ENCODE measurements at places on chromosomes 5 and 9.

GRCh38 chr5:128097781-128098180, 14.2 kb downstream of the SLC12A2 start:
- no peak for DNase-seq

- DNase-seq = no peak
These were observed 1.1 kb upstream of the SEMA4D start for GRCh38 chr9:89498852-89499480.

- DNase-seq = no peak
These were observed 433.2 kb downstream of the ISL1 start for GRCh38 chr5:51816427-51816826.

DNA sequence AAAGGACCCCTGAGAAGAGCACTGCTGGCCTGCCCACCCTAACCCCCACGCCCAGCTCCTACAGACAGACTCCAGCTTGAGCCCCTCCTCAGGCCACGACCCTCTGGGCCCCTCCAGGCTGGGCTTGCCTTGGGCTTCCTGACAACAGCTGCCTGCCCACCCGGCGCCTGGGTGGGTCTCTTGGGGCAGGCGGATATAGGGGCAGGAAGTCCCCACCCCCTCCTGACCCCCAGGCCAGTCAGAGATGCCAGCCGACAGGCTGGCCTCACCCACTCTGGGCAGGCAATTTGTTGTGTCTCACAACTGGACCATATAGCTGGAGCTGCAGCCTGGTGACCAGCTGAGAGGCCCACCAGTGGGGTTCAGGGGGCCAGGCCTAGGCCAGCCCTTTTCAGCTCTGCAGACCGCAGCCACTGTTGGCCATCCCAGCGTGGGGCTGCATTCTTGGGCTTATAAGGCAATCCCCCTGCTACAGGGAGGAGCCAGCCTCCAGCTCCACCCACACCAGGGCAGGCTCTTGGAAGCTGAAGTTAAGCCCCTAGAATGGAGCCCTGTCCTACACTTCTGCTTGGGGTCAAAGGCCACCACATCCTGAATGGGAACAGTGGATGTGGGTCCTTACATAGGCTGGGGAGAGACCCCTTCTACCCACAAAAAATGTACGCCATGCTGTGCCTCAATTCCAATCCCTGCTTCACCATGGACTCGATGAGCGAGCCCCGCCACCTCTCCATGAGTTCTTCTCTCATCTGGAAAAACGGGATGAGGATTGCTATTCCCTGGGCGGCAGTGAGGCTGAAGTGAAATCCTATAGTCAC, 2.0 kb downstream of the PDLIM7 start:
- no peak for DNase-seq

GRCh38 chr9:132773093-132773492, 102.8 kb downstream of the GTF3C4 start:
- no peak for DNase-seq

DNA sequence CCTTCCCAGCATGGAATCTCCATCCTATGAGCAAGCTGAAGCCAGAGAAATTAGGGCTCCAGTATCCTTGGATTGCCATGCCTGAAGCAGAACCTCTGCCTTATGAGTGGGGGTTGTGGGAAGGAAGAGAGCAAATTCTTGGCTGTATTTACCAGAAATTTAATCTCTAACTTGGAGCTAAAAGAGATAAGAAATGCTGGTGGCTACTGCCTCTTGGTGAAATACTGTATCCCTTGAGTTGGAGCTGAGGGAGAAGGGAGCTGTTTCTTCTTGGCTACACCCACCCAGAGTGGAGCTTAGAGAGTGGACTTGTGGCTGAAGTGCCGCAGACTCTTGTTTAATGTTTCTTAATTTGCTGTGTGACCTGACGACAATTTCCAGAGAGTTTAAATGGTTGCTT, 447.3 kb downstream of the ARHGEF28 start:
- DNase-seq = no peak

GRCh38 chr5:157597277-157597676, 21.7 kb upstream of the ADAM19 start:
- DNase-seq = no peak

DNA sequence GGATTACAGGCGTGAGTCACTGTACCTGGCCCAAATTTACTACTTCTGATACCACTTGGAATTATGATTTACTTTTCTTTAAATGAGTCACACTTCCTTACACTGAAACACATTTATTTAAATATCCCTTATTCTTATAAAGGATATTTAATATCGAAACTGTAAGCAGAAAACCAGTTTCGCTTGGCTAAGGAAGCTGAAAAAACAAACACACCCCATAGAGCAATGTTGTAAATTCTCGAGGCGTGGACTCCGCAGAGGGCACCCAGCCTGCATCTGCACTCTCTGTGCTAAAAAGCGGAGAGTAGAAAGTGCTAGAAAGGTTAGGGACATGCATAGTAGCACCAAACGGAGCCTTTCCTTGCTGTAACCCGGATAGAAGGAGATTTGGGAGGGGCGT, 86.5 kb downstream of the HMCN2 start:
- no peak for DNase-seq

GRCh38 chr9:100308965-100309564, 43.7 kb downstream of the TEX10 start:
- DNase-seq = no peak

DNA sequence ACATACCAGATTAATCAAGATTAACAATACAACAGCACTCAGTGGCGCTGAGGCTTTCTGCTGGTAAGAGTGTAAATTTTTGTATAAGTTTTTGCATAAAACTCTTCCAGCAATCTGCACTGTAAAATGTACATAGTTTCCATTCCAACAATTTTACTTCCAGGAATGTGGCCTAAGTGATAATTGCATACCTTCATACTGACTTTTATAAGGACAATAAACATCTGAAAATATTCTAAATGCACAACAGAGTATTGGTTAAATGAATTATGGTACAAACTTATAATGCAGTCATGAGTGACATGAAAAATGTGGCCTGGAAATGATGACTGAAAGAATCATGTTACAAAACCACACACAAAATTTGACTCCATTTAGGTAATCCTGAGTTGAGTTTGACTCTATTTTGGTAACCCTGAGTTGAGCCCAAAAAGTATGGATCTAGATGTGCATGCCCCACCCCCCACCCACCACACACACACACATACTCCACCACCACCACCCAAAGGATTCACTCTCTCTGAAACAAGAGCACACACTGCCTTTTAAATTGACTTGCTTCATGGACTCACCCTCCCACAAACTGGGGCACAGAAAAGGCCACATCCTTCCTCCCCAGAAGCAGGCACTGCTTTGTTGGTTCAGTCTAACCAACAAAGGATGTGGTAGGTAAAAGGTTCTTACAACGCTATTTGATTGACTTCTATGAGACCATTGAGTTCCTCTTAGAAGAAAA, 137.6 kb downstream of the SUSD1 start:
- DNase-seq = no peak

GRCh38 chr5:78291687-78292086, 2.8 kb downstream of the AP3B1 start:
- no peak for DNase-seq

DNA sequence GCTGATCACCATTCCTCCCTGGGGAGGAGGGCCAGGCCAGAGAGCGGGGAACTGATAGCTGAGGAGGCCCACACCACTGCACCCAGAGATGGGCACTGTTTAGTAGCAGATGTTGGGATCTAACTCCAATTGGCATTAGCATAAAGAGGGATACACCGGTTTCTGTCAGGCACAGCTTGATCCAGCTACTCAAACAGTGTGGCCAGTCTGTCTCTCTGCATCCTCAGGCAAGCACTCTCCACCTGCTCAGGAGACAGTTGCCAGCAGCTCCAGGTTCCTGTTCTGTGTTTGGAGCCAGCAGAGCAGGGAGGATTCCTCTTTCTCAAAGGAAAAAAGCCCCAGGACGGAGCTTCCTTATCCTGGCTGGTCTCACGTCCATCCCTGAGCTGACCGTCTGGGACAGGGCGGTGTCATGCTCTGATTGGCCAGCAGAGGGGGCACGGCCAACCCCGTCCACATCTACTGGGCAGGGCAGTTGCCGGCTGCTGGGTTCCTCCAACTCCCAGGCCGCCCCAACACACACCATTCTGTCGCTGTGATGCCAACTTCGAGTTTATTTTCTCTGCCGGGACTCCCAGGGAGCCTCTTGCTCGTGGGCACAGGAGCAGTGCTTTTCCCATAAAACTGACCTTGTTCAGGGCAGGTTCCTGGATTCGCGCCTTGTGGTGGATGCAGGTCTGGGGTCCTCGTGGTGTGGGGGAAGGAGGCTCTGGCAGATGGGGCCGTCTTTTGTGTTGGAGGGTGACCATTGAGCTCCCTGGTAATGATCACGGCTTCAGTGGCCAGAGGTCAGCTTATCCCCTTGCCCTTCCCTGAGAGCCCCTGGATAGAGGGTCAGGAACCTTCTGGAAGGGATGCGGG, 47.9 kb downstream of the COL5A1 start:
- DNase-seq = no peak

GRCh38 chr5:111756581-111757354, at the start of gene NREP:
NREP (minus strand) TSS chr5:111757194; CDS start chr5:111755772, 1,422 bp downstream.
- no peak for DNase-seq

- no peak for DNase-seq
These were observed 5.6 kb upstream of the IDNK start for GRCh38 chr9:83617299-83617698.

DNA sequence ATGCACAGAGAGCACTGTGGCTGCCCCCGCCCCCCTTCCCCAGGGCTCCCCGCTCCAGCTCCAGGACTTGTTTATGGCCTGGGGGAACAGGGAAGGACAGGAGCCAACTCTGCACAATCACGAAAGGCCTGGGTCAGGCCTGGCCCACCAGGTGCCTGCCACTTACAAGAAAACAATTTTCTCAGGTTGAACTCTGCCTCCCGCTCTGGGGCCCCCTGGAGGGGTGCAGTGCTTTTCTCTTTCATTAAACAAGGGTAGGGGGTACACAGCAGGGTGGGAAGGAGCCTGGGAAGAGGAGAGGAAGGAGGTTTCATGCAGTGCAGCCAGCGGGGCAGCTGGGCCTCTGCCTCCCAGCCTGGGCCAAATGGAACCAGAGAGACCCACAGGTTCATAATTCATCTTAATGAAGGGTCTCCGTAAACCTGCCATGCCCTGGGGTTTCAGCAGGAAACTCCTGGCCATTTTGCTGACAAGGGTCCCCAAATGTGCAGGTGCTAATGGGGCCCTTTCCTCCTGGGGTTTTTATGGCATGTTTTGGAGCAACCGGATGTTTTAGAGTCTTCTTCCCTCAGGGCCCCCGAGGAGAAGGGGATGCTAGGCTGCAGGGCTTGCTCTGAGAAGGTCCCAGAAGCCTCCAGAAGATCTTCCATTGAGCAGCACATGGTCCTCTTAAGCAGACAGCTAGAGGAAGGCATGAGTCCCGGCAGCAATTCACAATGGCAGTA, 219.8 kb downstream of the SLIT3 start:
- DNase-seq = no peak

GRCh38 chr5:53416144-53416738, 64.2 kb upstream of the FST start:
- no peak for DNase-seq

GRCh38 chr9:121658166-121658565, 6.7 kb downstream of the DAB2IP start:
- DNase-seq = no peak

DNA sequence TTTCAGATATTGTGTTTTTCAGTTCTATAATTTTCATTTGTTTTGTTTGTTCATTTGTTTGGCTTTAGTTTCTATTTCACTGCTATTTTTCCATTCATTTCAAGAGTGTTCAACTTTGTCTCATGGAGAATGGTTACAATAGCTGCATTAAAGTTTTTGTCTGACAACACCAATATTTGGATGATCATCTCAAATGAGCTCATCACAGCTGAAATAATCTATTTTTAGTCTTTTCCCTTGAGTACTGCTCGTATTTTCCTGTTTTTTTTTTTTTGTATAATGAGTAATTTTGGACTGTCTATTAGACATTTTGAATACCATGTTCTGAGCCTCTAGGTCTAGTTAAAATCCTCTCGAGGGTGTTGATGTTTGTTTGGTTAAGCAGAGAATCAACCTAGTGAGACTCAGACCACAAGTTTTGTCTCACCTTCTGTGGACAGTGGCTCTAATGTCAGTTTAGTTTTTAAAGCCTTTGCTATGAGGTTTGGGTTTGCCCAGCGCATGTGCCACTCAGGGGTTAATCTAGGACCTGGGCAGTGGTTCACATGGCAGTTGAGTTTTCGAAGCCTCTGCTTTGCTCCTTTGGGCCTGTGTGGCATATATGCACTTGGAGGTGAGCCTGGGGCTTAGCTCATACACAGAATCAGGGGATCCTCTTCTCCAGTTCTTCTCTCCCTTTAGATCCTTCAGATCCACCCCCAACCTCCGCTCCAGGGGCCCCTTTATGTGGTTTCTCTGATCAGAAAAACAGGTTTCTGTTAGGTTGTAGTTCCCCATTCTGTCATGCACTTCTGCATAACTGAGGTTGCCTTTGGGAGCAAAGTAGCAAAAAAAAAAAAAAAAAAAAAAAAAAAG, 79.8 kb downstream of the ARSB start:
- no peak for DNase-seq

- no peak for DNase-seq
These were observed 14.8 kb downstream of the QSOX2 start for GRCh38 chr9:136230773-136231172.

- no peak for DNase-seq
These were observed 34.2 kb downstream of the MEGF10 start for GRCh38 chr5:127324756-127325155.

DNA sequence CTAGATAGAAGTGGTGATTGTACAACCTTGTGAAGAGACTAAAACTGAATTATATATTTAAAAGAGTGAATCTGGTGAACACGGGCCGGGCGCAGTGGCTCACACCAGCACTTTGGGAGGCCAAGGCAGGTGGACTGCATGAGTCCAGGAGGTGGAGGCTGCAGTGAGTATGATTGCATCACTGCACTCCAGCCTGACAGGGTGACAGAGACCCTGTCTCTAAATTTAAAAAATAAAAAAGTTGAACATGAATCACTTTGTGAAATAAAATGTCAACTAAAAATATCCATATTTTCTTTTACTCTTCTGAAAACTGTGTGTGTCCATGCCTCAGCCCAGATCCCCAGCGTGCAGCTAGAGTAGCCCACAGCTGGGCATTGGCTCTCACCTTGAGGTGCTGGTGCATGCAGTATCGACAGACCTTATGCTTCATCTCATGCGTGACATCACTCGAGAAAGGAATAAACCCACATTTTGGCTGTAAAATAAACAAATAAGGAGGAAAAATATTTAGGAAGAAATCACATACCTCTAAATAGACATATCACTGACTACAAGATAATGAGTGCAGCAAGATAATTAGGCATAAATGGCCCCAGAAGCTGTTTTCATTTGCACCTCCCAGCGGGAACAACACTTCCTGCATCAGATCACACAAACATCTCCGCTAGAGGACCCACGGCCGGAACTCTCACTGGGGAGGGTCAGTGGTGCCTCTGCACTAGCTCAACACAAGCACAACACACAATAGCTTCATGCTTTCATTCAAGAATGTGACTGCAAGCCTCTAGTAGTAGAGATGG, 22.1 kb downstream of the IPPK start:
- DNase-seq = no peak

GRCh38 chr9:135345775-135346433, 133.7 kb upstream of the PPP1R26 start:
- DNase-seq = no peak

GRCh38 chr5:23084815-23085214, 231.7 kb upstream of the CDH12 start:
- no peak for DNase-seq

- DNase-seq = no peak
These were observed 116.4 kb downstream of the TTLL11 start for GRCh38 chr9:121976751-121977150.

GRCh38 chr5:97979740-97980139, 793.7 kb upstream of the RGMB start:
- DNase-seq = no peak

Measured in NCI-H2081 treated with DMSO at 0.1 percent for 48 hours (cell line).